Adrenal gland (tissue), 19 donors: ENCODE measurements at places on chromosomes 12 and 14. TPM values are rescaled to one million over a fixed set of nuclear protein-coding genes. Genes with fewer than 3 reads are reported as not detected.

The AMIGO2 gene
- 33.3 TPM for total RNA-seq

- no peak overlapping the region for H3K4me3 ChIP-seq
- DNase-seq, result peak; percentile 73
- H3K36me3 ChIP-seq, result no peaks in the 10 kb centered on the region
- no peaks in the 10 kb centered on the region for H3K4me1 ChIP-seq
- no peak overlapping the region for H3K27ac ChIP-seq
Measured at GRCh38 chr12:123905319-123905925, 67.2 kb downstream of the CCDC92 start.

The RNASE1 gene
- 2,068 TPM for total RNA-seq

DNA sequence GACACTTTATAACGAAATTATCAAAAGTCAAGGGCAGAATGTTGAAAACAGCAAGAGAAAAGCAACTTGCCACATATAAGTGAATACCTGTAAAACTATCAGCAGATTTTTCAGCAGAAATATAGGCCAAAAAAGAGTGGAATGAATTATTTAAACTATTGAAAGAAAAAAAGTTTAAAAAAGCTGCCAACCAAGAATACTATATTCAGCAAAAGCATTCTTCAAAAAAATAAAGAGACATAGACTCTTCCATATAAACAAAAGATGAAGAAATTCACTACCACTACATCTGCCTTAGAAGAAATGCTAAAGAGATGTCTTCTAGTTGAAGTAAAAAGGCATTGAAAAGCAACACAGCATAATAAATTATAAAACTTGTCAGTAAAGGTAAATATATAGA lies 80.6 kb upstream of the CPNE8 start:
- no peak for DNase-seq
- no peak overlapping the region for H3K27ac ChIP-seq
- H3K4me3 ChIP-seq, result no peak overlapping the region
- no peaks in the 10 kb centered on the region for H3K4me1 ChIP-seq
- no peaks in the 10 kb centered on the region for H3K27me3 ChIP-seq

DNA sequence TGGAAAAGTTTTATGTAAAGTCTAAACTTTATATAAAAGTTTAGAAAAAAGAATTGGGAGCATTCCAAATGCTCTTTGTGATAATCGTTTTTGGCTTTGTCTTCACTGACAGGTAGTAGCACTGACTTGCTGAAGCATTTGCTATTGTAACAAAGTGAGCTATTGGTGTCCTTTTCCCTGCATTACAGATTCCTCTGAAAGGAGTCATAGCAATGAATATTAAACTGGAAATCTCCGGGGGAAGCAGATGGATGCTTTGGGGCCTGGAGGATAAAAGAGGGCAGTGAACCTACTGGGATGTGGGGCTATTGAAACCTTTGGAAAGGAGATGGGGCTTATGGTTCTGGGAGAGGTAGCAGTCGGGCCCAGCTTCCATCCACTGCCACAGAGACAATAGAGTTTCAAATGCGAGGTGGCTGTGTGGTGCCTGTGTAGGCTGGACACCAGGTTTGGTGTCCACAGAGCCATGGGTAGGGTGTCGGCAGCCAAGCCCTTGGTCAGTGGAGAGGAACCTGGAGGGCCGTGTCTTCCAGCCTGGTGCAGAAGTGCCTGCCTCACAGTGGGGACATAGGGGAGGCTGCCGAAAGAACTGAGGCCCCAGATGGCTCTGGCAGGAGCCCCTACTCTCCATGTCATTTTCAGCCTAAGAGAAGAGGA lies 10.1 kb downstream of the GSG1 start:
- H3K27ac ChIP-seq, result no peak overlapping the region
- H3K4me1 ChIP-seq, result peaks cover 16% of the 10 kb centered on the region
- no peak overlapping the region for H3K4me3 ChIP-seq
- H3K27me3 ChIP-seq, result peaks cover 5% of the 10 kb centered on the region

The AQP6 gene
- 0.28 TPM for total RNA-seq

The ZBTB42 gene
- total RNA-seq, result 3.5 TPM

The WSCD2 gene
- total RNA-seq, result 2.8 TPM

The OR6C2 gene
- not detected for total RNA-seq

GRCh38 chr12:11756022-11756421 lies 106.5 kb downstream of the ETV6 start:
- no peaks in the 10 kb centered on the region for H3K27me3 ChIP-seq
- peak; percentile 69 for DNase-seq
- peak overlapping the region; percentile 21 for H3K27ac ChIP-seq
- H3K36me3 ChIP-seq, result peaks cover 7% of the 10 kb centered on the region

- peaks cover 10% of the 10 kb centered on the region for H3K4me1 ChIP-seq
- peak overlapping the region; percentile 50 for H3K27ac ChIP-seq
- no peaks in the 10 kb centered on the region for H3K27me3 ChIP-seq
- no peak overlapping the region for H3K4me3 ChIP-seq
- no peaks in the 10 kb centered on the region for H3K36me3 ChIP-seq
Measured at GRCh38 chr12:91388573-91388972, 206.0 kb upstream of the DCN start.

DNA sequence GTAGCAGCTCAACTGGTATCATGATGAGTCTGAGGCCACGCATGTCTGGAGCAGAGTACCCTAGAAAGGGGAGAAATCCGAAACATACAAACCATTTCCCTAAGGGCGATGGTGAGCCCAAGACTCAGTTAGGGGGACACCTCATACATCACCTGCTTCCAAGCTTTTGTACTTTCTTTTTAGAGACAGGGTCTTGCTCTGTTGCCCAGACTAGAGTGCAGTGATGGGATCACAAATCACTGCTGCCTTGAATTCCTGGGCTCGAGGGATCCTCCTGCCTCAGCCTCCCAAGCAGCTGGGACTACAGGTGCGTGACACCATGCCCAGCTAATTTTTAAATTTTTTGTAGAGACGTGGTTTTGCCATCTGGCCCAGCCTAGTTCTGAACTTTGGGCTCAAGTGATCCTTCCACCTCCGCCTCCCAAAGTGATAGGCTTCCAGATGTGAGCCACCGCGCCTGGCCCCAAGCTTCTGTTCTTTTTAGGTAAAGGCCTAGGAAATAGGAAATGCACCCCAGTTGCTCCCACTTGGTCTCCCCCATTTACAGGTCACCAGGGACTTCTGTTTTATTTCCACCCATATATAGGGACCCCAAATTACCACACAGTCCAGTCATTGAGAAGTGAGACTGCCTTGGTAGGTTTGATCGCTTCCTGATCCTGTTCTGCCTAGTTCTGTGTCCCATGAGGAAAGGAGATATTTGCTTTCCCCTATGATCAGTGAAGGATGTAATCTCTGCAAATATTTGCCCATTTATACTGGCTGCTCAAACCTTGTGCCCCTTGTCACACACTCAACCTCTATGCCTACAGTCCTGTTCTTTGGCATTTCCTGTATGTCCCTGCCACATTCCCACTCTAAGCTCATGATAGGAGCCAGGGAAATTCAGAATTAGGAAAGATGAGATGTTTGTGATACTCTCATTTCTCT lies at the start of gene APOF:
APOF (minus strand) TSS at position 728 of the 930 bp plus-strand sequence; CDS start at position 616, 112 bp downstream.
- DNase-seq, result no peak
- no peaks in the 10 kb centered on the region for H3K27me3 ChIP-seq
- H3K27ac ChIP-seq, result no peak within 1 kb of the TSS
- no peaks in the 10 kb centered on the region for H3K36me3 ChIP-seq

DNA sequence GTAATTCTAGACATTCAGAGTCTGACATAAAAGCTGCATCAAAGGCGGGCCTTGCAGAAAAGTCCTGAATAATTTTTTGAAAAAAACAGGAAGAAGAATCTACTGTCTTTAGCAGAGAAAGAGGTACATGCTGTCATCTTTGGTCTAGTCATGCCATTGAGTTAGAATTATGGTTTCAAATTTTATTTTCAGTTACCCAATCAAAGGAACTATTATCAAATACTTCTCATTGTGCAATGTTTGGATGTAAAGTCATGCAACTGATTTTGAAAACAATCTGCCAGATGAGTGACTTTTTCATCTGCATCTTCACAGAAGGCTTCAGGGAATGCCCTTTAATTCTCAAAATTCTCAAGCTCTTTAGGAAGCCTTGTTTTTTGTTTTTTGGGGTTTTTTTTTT lies 803.5 kb downstream of the FLRT2 start:
- no peak for DNase-seq
- H3K27ac ChIP-seq, result no peak overlapping the region
- no peak overlapping the region for H3K4me3 ChIP-seq
- no peaks in the 10 kb centered on the region for H3K27me3 ChIP-seq
- H3K36me3 ChIP-seq, result no peaks in the 10 kb centered on the region

The MYF5 gene
- total RNA-seq, result not detected

The GRIN2B gene
- total RNA-seq, result not detected

The FBRSL1 gene
- total RNA-seq, result 18.1 TPM

- H3K27me3 ChIP-seq, result no peaks in the 10 kb centered on the region
- no peak overlapping the region for H3K27ac ChIP-seq
- no peak for DNase-seq
- H3K36me3 ChIP-seq, result no peaks in the 10 kb centered on the region
- H3K4me3 ChIP-seq, result no peak overlapping the region
- no peaks in the 10 kb centered on the region for H3K4me1 ChIP-seq
Measured at GRCh38 chr14:57462551-57462950, 31.1 kb downstream of the CCDC198 start.

DNA sequence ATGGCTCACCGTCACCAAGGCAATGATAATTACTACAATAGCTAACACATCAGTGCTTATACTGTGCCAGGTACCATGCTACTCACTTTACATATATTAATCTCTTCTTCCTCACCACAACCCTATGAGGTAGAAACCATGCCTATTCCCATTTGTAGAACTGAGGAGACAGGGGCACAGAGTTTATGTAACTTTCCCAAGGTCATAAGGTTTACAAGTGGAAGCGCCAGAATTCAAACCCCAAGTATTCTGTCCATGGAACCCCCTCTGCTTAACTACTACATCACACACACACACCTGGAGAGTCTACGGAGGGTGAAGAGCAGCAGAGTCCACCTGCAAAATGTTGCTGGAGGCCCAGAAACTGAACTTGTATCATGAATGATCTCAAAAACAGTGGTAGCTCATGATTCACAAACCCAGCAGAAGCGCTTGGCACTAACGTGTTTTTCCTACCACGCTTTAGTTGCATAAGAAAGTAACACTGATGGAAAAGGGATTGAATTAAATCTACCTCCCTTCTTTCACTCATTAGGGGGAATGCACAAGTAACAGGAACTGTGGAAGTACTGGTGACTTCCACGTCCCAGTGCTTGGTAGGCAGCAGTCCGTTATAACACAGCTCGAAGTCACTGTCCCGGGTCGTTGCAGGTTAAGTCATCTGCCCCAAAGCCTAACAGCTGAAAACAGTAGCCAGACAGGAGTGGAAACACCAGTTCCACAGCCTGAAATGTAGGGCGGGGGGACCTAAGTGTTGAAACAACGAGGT lies 2.0 kb downstream of the ITPR2 start:
- H3K27ac ChIP-seq, result no peak overlapping the region
- H3K36me3 ChIP-seq, result no peaks in the 10 kb centered on the region
- peak; percentile 56 for DNase-seq
- H3K4me1 ChIP-seq, result peaks cover 41% of the 10 kb centered on the region
- no peaks in the 10 kb centered on the region for H3K27me3 ChIP-seq

- no peaks in the 10 kb centered on the region for H3K4me1 ChIP-seq
- no peaks in the 10 kb centered on the region for H3K36me3 ChIP-seq
- H3K27me3 ChIP-seq, result no peaks in the 10 kb centered on the region
- H3K27ac ChIP-seq, result no peak overlapping the region
Measured at GRCh38 chr14:39015360-39015961, 87.6 kb downstream of the SEC23A start.

The DIO2 gene
- total RNA-seq, result 98.6 TPM

DNA sequence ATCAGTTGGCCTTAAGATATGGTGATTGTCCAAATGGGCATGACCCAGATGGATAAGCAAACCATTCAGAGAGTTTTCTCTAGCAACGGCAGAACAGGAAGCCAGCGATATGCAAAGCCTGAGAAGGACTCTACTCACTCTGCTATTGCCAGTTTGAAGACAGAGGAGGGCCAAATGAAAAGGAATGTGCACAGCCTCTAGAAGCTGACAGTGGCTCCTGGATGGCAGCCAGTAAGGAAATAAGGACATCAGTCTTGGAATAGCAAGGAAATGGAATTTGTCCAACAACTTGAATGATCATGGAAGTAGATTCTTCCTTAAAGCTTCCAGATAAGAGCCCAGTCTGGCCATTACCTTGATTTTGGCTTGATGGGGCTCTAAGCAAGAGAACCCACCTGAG lies 60.0 kb downstream of the TMTC2 start:
- H3K4me3 ChIP-seq, result no peak overlapping the region
- no peaks in the 10 kb centered on the region for H3K4me1 ChIP-seq
- no peak overlapping the region for H3K27ac ChIP-seq
- H3K36me3 ChIP-seq, result no peaks in the 10 kb centered on the region

The TAS2R20 gene
- total RNA-seq, result 10.5 TPM

The ACOT6 gene
- not detected for total RNA-seq

- peaks cover 46% of the 10 kb centered on the region for H3K4me1 ChIP-seq
- H3K36me3 ChIP-seq, result no peaks in the 10 kb centered on the region
- no peak overlapping the region for H3K27ac ChIP-seq
- no peak overlapping the region for H3K4me3 ChIP-seq
- H3K27me3 ChIP-seq, result no peaks in the 10 kb centered on the region
Measured at GRCh38 chr12:109744026-109744425, 30.4 kb downstream of the FAM222A start.

The HRK gene
- not detected for total RNA-seq

The C3AR1 gene
- total RNA-seq, result 20.2 TPM

DNA sequence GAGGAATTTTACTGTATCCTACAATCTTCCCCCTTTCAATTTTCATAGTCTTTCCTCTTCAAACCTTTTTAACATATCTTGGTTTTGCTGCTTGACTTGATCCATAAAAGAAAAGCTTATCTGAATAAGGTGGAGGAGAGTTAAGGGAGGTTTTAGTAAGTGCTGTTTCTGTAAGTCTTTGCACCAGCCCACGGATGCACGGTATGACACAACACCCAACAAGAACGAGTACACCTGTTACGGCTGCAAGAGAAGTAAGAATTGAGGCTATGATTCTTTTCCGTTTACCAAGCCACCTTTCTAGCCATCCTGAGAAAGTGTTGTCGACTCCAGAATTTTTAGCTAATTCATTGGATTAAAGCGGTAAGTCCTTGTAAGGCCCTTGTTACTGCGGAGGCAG lies 26.1 kb upstream of the CPNE8 start:
- no peak for DNase-seq
- H3K36me3 ChIP-seq, result no peaks in the 10 kb centered on the region
- H3K27ac ChIP-seq, result no peak overlapping the region
- no peaks in the 10 kb centered on the region for H3K4me1 ChIP-seq

DNA sequence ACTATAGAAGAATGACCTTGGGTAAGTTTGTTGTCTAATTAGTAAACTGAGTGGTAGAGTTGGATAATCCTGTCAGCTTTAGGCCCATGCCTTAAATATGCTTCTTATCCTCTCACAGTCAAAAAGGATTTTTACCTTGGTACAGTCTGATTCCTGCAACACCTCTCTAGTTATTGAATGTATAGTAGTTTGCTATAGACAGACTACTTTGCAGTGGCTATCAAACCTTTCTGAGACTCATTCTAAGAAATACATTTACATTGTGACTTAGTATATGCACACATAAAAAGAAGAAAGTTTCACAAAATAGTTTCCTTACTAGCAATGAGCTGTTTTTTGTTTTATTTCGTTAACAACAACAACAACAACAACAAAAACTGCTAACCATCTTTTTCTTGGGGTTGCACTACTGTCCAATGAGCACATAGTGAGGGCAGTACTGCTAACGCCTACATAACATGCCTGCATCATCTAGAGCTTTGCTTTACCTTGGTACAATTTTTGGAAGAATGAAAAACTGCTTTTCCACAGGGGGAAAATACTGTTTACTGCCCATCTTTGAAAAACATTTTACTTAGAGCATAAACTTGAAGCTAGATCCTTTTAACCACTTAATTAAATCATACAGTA lies 28.5 kb downstream of the WNK1 start:
- peaks cover 25% of the 10 kb centered on the region for H3K4me1 ChIP-seq
- DNase-seq, result no peak
- H3K27ac ChIP-seq, result peak overlapping the region; percentile 0
- no peaks in the 10 kb centered on the region for H3K36me3 ChIP-seq
